ENCODE measurements at places on chromosomes 3 and 15.

- DNase-seq = no peak
Measured at GRCh38 chr15:39447346-39447745, 133.5 kb upstream of the THBS1 start.

- peak; percentile 34 for DNase-seq
Measured at GRCh38 chr3:21750831-21751391, at the start of gene ZNF385D. ZNF385D (minus strand) TSS chr3:21751210; CDS start chr3:21750916, 294 bp downstream.

DNA sequence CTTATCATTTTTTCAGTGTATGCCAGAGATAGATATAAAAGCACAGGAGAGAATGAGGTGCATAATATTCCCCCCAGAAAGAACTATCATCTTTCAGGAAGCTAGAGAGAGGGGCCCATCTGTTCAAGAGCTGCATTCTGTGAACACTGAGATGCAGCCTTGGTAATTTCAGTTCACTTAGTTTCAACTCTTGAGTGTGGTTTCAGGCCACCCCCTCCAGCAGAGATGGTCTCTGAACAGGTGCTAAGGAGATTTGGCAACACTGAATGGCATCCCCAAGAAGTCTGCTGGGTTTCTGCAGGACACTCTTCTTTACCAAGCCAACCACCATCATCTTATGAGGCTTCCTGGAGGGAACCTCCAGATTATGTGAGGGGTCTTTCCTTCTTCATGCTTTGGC is 30.4 kb upstream of the LIMD1 start:
- DNase-seq = no peak

DNA sequence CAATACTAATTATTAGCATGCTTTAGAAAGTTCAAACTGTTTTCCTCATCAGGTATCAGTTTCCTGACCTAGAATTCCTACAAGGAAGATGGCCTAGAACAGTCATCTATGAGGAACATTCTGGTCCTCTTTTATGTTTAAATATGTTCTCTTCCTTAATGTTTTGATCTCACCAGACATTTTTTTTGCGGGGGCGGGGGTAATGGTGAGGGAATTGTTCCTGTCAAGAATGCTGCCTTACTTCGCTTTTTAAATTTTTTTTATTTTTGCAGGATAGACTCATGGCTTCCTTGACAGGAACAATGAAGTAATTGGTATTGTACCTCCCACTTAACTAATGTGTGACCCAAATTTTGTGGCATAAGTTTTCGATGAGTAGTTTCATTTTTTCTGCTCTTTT is 44.3 kb upstream of the NANOGP8 start:
- no peak for DNase-seq

- no peak for DNase-seq
Measured at GRCh38 chr3:4503050-4503449, 9.9 kb downstream of the ITPR1 start.

- DNase-seq = no peak
Measured at GRCh38 chr15:78207641-78208340, 26.6 kb downstream of the ACSBG1 start.

GRCh38 chr3:54342676-54343075 is 220.3 kb downstream of the CACNA2D3 start:
- DNase-seq = no peak

DNA sequence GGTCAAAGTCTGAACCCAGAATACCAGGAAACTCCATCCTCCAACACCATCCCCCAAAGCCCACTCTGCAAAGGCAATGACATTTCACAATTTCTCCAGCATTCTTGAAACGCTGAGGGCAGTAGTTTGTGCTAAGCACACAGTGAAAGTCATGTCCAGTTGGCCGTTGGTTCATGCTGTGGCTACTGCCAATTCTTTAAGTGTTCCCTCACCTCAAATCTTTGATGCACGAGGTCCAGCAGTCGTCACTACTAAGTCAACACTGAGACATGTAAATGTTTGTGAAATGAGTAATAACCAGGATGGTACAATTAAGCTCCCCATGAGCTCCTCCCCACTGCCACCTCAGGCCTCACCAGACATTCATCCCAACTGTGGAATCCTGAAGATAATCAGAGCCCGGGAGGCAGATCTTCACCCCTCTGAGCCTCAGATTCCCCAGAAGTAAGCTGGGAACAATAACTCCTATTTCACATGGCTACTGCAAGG is 7.0 kb downstream of the SUCLG2 start:
- peak; percentile 100 for DNase-seq

DNA sequence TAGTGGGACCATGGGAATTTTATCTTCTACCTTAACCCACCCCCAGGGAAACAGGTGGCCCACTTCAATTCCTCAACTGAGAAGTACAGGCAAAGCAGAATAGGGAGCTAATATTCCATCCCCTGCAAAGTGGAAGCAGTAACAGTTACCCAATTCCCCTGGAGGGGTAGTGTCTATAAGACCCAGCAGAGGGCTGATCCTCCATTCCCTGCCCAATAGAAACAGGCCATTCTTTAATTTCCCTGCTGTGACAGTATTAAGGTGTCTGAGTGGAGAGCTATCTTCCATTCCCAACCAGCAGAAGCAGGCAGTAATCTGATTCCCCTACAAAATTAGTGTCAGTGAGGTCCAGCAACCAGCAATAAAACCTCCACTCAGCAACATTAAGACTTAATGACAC is 219.8 kb downstream of the ULK4 start:
- DNase-seq = no peak

- DNase-seq = no peak
Measured at GRCh38 chr3:59880717-59881116, 830.9 kb upstream of the CFAP20DC start.

DNA sequence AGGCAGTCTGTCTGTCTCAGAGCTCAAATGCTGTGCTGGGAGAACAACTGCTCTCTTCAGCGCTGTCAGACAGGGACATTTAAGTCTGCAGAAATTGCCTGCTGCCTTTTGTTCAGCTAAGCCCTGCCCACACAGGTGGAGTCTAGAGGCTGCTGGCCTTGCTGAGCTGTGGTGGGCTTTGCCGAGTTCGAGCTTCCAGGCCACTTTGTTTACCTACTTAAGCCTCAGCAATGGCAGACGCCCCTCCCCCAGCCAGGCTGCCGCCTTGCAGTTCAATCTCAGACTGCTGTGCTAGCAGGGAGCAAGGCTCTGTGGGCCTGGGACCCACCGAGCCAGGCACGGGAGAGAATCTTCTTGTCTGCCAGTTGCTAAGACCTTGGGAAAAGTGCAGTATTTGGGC is 25.0 kb upstream of the RPP14 start:
- no peak for DNase-seq

GRCh38 chr3:187802928-187803259 is 57.6 kb upstream of the BCL6 start:
- no peak for DNase-seq

Data from iris pigment epithelial cell (primary cell).